ENCODE measurements at places on chromosomes 4 and X. TPM values are rescaled to one million over a fixed set of nuclear protein-coding genes. Genes with fewer than 3 reads are reported as not detected.
A peak's percentile ranks its signal among the peaks of the same experiment; 100 is the strongest.

XK gene
- not detected for polyA plus RNA-seq

TEX13D gene
- polyA plus RNA-seq = not detected

RAB40AL gene
- polyA plus RNA-seq = not detected

LUZP4 gene
- polyA plus RNA-seq = not detected

PRKG2 gene
- 1.6 TPM for polyA plus RNA-seq

CXorf65 gene
- not detected for polyA plus RNA-seq

DNA sequence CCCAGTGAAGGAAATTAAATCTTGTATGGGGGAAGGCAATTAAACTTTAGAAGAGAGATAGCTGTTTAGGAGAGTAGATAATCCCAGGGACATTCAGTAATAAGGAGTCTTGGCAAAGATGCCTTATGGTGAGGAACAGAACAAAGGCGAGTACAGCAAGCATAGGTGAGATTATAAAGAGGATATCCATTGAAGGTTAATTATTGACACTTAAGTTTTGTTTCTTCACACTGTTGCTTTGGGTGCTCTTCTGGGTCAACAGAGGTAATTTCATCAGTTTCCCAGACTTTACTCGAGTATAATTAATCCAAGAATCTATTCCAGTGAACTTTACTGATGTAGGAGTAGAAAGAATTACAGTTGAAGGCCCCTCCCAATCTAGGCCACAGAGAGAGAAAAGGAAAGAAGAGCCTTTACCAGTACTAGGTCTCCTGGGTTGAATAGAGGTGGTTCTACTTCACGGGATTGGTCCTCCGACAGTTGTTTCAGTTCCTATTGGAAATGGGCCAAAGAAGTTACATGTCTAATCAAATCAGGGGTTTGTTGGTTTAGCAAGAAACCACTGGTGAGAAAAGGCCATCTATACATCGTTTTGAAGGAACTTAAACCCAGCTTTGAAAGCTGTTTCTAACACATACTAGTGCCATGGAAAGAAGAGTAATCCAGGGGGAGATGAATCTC, 27.2 kb downstream of the EPGN start:
- no peak overlapping the region for H3K4me3 ChIP-seq
- H3K27ac ChIP-seq = no peak overlapping the region
- H3K4me1 ChIP-seq = peaks cover 1% of the 10 kb centered on the region

DNA sequence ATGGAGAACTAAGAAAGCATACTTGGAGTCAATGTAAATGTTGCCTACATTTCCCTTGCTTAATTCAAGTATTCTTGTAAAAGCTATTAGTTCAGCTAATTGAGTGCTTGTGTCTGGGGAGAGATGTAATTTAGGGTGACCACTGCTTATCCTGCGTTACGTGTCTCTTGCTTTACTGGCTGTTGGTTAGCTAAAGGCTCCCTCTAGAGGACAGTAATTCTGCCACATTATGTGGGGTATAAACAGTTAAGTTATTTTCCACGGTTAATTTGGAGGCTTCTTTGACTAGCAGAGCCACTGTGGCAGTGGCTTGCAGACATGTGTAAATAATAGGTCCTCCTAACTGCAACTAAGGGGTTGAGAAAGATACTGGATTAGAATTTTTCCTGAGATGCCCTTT, 25.3 kb upstream of the NAF1 start:
- H3K27ac ChIP-seq = no peak overlapping the region
- no peak for DNase-seq
- H3K36me3 ChIP-seq = peaks cover 16% of the 10 kb centered on the region
- no peaks in the 10 kb centered on the region for H3K4me1 ChIP-seq

- DNase-seq = no peak
- no peak overlapping the region for H3K4me3 ChIP-seq
- H3K4me1 ChIP-seq = no peaks in the 10 kb centered on the region
- H3K36me3 ChIP-seq = no peaks in the 10 kb centered on the region
- H3K27ac ChIP-seq = no peak overlapping the region
These were observed 7.0 kb downstream of the NPY5R start for GRCh38 chr4:163350672-163351071.

- H3K4me3 ChIP-seq = no peak overlapping the region
- no peaks in the 10 kb centered on the region for H3K4me1 ChIP-seq
- H3K36me3 ChIP-seq = no peaks in the 10 kb centered on the region
- no peak overlapping the region for H3K27ac ChIP-seq
- H3K27me3 ChIP-seq = peaks cover 44% of the 10 kb centered on the region
These were observed 24.0 kb upstream of the SGMS2 start for GRCh38 chr4:107800706-107801105.

DNA sequence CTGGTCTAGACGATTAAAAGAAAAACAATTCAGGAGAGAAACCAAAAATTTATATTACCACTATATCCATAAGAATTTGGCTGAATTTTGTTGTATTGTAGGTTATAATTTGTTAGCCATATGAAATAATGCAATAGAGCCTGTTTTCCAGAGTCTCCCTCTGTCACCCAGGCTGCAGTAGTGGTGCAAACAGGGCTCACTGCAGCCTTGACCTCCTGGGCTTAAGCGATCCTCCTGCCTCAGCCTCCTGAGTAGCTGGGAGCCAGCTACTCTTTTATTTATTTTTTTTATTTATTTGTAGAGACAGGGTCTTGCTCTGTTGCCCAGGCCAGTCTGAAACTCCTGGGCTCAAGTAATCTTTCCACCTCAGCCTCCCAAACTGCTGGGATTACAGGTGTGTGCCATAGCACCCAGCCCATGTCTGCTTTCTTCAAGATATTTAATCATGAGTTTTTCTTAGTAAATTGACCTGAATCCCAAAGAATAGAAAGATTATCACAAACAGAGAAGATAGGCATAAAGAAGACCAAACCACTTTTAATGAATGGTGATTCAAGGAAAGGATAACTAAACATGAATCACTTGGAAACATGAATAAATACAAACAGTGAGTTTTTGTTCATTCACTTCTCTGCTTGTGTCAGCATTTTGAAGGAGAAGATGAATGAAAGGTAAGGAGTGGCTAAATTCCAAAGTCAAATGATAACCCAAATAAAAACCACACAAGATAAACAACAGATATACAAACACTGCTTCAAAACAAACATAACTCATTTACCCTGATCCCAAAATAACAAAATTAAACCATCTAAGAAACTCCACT, 82.1 kb downstream of the PPP3CA start:
- H3K36me3 ChIP-seq = no peaks in the 10 kb centered on the region
- peaks cover 28% of the 10 kb centered on the region for H3K4me1 ChIP-seq
- H3K4me3 ChIP-seq = no peak overlapping the region
- H3K27me3 ChIP-seq = no peaks in the 10 kb centered on the region
- no peak overlapping the region for H3K27ac ChIP-seq
- DNase-seq = no peak

DNA sequence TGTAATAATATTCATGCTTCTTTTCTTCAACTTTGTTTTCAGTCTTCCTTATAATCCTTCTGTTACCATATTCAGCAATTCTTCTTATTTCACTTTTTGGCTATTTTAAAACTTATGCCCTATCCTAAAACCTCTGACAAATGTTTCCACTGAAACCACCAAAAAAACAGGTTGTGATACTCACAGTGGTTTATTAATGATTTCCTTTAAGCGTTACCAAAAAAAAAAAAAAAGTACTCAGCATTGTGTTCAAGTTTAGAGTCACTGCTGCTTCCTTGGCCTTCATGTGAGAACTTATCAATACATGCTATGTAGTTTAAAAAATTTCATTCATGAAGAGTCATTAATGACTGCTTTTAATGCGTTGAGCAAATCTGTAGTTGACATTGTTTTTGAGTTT, 35.4 kb upstream of the UGT2A3 start:
- no peaks in the 10 kb centered on the region for H3K27me3 ChIP-seq
- DNase-seq = no peak
- H3K4me1 ChIP-seq = no peaks in the 10 kb centered on the region
- H3K27ac ChIP-seq = no peak overlapping the region

DNA sequence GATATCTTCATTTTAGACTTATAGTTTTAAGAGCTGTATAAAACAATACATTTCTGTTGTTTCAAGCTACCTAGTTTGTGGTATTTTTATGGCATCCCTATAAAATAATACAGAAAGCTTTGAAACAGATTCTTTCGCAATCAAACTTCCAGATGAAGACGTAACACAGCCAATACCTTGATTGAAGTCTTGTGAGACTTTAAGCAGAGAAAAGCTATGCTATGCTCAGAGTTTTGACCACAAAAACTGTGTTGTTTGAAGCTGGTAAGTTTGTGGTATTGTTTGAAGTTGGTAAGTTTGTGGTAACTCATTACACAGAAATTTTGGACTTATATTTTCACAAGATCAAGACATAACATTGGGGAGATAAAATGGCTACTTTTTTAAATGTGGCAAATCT, 201.8 kb upstream of the UGT8 start:
- peaks cover 2% of the 10 kb centered on the region for H3K27me3 ChIP-seq
- H3K4me1 ChIP-seq = peaks cover 24% of the 10 kb centered on the region
- no peak overlapping the region for H3K4me3 ChIP-seq
- DNase-seq = peak; percentile 39
- H3K27ac ChIP-seq = no peak overlapping the region
- H3K36me3 ChIP-seq = no peaks in the 10 kb centered on the region

DNA sequence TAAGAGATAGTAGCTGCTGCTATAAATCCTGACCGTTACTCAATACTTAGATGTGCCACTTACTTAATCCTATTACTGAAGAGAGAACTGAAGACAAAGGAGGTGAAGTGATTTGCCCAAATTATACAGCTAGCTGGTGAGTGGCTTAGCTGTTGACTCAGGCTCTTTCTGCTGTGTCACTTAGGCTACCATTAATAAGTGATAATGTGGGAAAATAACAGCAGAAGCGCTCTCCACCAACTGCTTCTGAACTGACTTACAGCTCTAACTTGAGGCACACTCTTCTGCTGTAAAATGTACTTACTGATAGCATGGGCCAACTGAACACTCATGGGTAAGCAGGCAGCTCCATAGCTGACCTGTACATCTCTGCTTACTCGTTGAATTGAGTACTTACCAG, 7.5 kb upstream of the KLHL5 start:
- no peak overlapping the region for H3K4me3 ChIP-seq
- peaks cover 10% of the 10 kb centered on the region for H3K4me1 ChIP-seq
- H3K36me3 ChIP-seq = no peaks in the 10 kb centered on the region
- no peak overlapping the region for H3K27ac ChIP-seq

- H3K36me3 ChIP-seq = no peaks in the 10 kb centered on the region
- H3K27ac ChIP-seq = no peak overlapping the region
- DNase-seq = no peak
- no peak overlapping the region for H3K4me3 ChIP-seq
These were observed 832.7 kb upstream of the INTU start for GRCh38 chr4:126799971-126800574.
